Stimulated activated CD8-positive, alpha-beta memory T cell treated with anti-CD3 and anti-CD28 coated beads, Interleukin-7, amount 100 ng/mL, for 1 hour (primary cell): ENCODE measurements at places on chromosomes 1 and 21.

- DNase-seq: no peak
These were observed 2574.0 kb upstream of the TPTE start for GRCh38 chr21:7947422-7947821.

DNA sequence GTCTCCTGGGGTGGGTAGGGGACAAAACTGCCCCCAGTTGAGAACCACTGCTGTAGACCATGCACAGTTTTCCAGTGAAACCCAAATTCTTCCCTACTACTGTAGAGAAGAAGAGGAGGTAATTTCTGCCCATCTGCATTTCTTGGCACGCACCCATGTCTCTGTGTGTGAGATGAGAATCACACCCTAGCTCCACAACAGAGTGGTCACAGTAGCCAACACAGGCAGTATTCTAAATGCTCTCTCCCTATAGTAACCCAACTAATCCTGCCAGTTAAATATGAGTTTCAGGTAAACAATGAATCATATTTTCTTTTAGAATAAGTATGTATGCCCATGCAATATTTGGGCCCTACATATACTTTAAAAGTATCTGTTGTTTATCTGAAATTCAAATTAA is 1.2 kb upstream of the CAPN2 start:
- DNase-seq: no peak

- DNase-seq: no peak
These were observed 407 bp downstream of the GALNT2 start for GRCh38 chr1:230067419-230067870.

DNA sequence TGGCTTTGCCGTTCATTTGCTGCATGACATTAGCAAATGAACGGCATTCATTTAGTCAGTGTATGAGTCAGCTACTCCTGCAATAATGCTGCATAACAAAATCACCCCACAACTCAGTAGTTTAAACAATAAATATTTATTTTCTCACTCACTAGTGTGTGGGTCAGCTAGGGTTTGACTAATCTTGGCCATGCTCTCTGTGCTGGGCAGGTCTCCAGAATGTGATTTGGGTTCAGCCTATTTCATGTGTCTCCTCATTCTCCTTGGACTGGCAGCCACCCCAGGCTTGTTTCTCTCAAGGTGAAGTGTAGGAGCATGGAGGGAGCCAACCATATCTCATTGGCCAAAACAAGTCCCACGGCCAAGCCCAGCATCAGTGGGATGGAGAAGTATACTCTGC is 104.3 kb downstream of the LACTBL1 start:
- DNase-seq: no peak

DNA sequence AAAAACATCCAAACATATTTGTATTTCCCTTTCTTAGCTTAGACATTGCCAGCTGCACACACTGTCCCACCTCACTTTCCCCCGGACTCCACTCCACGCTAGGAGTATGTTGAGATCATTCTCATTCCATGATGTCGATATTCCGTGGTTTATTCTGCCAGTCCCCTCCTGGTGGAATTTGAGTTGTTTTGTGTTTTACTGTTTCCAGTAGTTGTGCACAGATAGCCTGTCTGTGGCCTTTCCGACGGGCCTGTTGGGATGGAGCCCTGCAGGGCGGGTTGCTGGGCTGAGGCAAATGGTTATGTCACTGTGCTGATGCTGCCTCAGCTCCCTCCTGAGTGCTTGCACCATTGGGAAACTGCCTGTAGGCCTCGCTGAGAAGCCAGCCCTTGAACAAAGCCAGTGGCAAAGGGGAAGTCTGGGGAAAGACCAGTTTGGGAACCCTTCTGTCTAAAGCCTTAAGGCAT is 12.8 kb downstream of the TRAPPC10 start:
- no peak for DNase-seq

DNA sequence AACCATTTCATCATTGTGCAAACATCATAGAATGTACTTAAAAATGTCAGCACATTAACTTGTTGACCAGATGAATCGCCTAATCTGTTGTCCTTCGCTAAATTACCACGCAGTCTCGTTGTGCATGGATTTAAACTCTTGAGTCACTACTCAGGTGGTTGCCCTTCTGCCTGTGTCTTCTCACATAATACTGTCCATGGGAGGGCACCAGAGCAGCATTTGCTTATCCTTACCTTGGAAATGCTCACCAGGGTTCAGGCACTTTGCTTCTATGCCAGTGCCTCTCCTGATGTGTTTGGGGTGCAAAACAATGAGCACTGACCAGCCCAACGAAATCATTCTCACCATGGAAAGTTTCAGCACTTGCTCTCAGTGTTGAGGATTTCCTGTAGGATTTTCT is 559.9 kb downstream of the RWDD3 start:
- no peak for DNase-seq

GRCh38 chr1:70768216-70768615 is 279.4 kb downstream of the PTGER3 start:
- DNase-seq: no peak

DNA sequence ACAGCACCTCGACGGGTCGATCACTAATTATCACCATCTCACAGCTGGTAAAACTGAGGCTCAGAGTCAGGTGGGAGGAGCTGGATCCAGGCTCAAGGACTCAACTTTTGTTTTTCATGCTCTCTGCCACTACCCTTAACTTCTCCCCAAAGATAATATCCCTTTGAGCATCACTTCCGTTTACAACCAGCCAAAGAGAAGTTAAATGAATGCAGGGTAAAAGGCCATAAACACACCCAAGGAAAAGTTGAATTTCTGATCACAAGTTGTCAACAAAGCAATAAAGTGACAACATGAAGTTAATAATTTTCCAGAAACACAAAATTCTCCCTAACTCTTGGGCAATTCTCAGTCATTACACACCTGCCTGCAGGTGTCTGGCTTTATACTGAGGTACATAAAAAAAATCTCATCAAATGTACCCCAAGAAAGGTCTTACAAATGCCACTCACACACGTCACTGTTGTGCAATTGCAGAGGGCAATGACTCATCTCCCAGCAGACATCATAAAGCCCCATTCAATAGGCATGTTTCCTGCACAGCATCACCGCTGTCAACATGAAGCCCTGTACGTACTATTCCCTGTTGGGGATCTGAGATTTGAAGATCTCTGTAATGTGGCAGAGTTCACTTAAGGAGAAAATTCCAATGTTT is 3.4 kb downstream of the OR2T11 start:
- DNase-seq: no peak

- DNase-seq: no peak
These were observed 493 bp upstream of the ELOA start for GRCh38 chr1:23742670-23743286.

GRCh38 chr1:23102289-23102688 is 66.4 kb downstream of the LUZP1 start:
- no peak for DNase-seq

- DNase-seq: no peak
These were observed 109.2 kb downstream of the CASZ1 start for GRCh38 chr1:10687251-10687651.
